Activated CD4-positive, alpha-beta T cell treated with anti-CD3 and anti-CD28 coated beads, Interleukin-2, amount 50 U/mL, for 48 hours (primary cell): ENCODE measurements at places on chromosomes 1 and 21.

GRCh38 chr21:44709426-44710293 is 1.7 kb downstream of the TSPEAR start:
- DNase-seq, result no peak

GRCh38 chr1:234639961-234640360 is 30.0 kb upstream of the IRF2BP2 start:
- no peak for DNase-seq

- DNase-seq, result no peak
Measured at GRCh38 chr1:167708940-167709389, 12.8 kb upstream of the MPZL1 start.

GRCh38 chr21:25848309-25848708 is 113.5 kb downstream of the GABPA start:
- no peak for DNase-seq

DNA sequence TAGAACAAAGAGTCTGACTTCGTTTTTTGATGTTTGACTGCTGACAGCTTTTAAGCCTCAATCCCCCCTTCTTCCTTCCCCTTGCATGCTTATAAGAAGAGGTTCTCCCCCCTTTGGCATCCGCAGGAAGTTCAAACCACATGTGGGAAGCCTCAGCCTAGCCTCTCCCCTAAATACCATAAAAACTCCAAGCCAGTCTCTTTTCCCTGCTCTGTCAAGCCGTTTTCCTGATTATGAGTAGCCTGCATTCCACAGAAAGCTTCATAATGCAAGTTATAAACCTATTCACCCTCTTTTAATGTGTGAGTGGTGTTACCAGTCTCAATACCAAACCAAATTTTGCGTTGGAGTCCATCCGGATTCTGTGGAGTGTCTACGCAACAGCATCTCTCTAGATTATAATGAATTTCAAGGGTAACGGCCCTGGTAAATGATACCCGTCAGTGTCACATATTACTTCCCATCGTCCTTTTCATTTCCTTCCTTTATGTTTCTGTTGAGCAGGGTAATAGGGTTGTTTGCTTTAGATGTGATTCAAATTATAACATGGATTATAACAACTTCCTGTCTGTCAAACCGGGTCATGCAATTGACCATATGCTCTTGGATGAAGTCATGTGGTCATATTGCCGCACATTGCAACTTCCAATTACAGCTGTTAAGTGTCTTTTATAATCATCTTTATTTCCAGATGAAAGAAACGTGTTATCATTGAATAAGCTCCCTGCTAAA is 717.5 kb downstream of the RWDD3 start:
- no peak for DNase-seq

DNA sequence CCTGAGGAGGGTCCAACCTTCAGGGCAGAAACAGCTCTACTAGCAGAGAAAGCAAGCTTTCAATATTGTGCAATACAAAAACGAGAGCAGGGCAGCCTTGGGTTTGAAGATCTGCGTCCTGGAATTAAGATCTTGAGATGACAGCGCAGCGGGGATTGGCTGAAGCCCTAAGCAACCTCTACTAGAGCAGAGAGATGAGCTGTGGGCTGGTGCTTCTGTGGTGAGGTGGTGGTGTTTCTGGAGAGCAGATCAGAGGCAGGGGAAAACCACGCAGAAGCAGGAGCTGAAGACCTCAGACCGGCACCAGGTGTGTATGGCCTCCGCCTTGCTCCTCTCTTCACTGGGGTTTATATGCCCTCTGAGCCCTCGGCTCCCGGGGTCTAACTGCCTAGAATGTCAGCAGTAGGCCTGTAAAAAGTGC is 12.5 kb downstream of the TRAF3IP3 start:
- DNase-seq, result peak; percentile 87

DNA sequence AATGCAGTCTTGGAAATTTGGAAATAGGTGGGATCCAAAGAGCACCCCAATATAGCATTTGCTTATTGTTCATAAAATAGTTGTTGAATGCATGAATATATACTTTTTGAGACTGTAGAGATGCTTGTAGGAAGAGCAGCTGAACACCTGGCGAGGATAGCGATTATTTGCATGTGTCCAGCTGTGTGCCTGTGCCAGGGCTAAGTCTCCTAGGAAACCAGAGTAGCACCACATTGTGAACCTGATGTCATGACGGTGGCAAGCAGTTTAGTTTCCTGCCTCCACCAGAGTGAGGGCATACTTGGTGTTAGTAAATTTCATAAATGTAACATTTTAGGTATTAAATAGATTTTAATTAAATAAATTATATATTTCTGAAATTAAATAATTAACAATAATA is 37.3 kb upstream of the IRF2BP2 start:
- DNase-seq, result no peak

GRCh38 chr1:63693944-63694571 is 79.8 kb upstream of the ROR1 start:
- DNase-seq, result no peak
